ENCODE measurements at places on chromosomes 1 and 21.
A peak's percentile ranks its signal among the peaks of the same experiment; 100 is the strongest.

- no peak for DNase-seq
Measured at GRCh38 chr1:32220746-32221580, 1.2 kb downstream of the TMEM234 start.

DNA sequence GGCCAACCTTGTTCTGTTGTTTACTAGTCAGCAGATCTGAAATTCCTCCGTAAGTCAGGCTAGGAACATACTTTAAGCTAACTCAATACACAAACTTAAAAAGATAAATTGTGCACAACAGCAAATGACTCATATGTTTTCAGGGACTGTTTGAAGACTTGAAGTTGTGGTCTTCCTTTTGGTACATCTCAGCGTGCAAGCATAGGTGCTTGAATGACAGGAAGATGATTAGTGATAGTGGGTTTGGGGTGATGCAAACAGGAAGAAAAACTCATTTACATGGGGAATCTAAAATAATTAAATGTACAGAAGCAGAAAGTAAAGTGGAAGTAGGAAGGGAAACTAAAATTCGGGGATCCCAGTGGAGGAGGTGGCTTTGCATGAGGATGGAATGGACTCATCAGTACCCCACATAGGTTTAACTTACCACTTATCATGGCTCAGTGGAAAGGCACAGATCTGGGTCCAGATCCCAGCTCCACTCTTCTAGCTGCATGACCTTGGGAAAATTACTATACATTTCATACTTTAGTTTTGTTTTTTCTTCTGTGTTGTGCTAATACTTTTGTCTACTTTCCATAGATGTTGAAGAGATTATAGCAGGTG, 122.3 kb downstream of the XCL2 start:
- DNase-seq = no peak

DNA sequence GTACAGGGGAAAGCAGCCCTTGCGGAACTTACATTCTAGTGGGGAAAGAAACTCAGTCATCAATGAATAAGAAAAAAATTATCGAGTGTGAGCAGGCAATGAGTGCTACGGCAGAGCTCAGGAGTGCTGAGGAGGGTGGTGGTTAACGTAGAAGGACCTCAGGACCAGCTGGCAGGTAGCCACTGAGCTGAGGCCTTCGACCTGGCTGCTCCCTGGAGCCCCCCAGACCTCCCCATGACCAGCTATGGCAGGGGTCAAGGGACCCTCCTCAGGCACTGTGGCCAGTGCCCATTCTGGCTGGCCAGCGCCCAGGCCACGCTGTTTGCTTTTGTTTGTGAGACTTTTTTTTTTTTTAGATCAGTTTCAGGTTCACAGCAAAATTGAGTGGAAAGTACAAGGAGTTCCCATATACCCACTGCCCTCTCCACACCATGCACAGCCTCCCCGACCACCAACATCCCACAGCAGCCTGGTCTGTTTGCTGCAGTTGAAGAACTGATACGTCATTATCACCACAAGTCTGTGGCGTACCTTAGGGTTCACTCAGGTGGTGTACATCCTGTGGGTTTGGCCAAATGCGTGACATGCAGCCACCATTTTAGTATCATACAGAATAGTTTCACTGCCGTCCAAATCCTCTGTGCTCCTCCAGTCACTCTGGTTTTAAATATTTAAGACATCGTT, 11.8 kb upstream of the TTC22 start:
- no peak for DNase-seq

- no peak for DNase-seq
Measured at GRCh38 chr1:118890851-118891384, 97.2 kb downstream of the TBX15 start.

GRCh38 chr1:41394959-41395956, 34.0 kb downstream of the FOXO6 start:
- no peak for DNase-seq

GRCh38 chr1:244085891-244086290, 34.8 kb downstream of the ZBTB18 start:
- no peak for DNase-seq

- DNase-seq = no peak
Measured at GRCh38 chr1:110207831-110208230, 2.3 kb upstream of the KCNC4 start.

DNA sequence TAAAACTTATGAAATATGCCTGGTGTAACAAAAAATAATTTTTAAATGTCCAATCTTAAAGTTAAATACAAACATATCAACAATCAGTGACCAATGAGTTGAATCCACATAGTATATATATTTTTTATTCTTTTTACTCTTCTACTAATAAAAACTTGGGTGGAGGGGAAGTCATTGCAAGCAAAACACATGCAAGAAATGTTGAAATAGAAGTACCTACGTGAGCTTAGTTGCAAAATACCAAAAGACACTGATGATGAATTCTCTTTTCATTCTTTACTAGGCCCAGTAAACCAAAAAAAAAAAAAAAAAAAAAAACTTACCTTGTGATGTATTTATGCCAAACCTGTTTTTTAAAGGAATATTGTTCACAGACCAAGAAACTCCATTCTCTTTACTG, 26.4 kb upstream of the PLA2G4A start:
- DNase-seq = no peak

- no peak for DNase-seq
Measured at GRCh38 chr1:202081992-202082391, 40.7 kb upstream of the GPR37L1 start.

GRCh38 chr1:40825435-40825788, 36.8 kb downstream of the CITED4 start:
- DNase-seq = no peak

GRCh38 chr1:46248122-46248920, 758 bp downstream of the RAD54L start:
- DNase-seq = no peak

DNA sequence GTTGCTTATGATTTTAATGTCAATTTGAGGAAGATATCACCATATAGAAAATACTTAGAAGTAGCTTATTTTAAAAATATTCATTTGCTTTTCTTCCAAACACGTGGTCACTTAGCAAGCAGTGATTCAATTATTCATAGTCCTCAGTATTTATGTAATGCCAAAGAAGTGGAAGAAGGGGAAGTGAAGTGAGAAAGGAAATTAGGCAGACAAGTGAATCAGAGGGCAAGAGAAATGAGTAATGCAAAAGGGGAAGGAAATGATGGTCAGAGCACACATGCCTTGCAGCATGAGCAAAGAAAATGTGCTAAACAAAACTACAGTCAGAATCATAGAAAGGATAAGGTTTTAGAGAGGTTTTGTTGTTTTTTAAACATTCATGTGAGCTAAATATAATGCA, 31.8 kb downstream of the SDCCAG8 start:
- DNase-seq = peak; percentile 94

- no peak for DNase-seq
Measured at GRCh38 chr1:230421481-230421880, 4.7 kb downstream of the PGBD5 start.

- no peak for DNase-seq
Measured at GRCh38 chr21:41638201-41638790, 128.6 kb downstream of the RIPK4 start.

DNA sequence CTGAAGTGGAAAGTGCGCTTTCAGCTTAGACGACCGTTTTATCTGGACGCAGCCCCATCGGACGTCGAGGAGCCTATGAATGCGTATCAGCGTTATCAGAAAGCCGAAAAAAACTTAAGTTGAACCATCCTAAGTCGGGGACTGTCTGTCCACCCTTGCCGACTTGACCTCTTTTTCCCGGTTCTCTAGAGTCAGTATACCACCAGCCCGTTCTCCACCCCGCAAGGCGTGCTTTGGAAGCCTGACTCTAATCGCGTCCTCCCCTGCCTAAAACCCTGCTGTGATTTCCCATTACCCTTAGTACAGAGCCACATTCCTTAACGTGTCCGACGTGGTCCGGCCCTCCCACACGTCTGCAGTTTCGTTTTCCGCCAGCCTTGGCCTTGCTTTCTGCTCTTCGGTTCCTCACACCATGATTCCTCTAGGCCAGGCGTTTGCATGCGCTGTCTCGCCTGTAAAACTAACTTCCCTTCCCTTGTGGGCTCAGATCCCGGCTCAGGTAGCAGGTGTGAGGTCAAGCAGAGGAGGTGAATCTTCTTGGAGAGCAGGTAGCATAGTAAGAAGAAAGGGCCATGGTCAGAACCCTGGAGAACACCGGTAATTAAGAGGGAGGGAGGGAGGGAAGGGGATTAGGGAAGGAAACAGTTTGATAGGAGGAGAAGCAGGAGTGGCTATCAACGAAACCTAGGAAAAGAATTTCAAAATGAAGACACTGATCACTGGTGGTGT, 865 bp downstream of the ADPRS start:
- DNase-seq = peak; percentile 34

DNA sequence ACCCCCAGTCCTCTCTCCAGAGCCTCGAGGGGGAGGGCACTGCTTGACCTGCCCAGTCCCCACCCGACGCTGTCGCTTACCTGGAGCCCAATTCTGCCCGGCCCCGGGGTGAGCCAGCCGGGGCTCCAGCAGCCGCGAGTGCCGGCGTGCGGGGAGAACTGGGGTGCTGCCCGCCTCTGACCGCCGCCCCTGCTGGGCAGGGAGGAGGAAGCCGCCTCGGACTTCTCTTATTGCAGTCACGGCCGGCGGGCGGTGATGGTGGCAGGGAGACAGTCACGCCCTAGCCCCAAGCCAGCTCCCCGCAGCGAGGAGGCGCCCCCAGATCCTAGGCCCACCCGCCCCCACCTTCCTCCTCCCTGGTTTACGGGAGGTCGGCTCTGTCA, at the start of gene FGR:
Gene FGR, minus strand, starts transcription at position 201 of the 383 bp plus-strand sequence. CDS start 11,269 bp downstream, outside the sequence.
- DNase-seq = no peak

- DNase-seq = peak; percentile 23
Measured at GRCh38 chr1:43293896-43294760, 6.7 kb upstream of the TIE1 start.

GRCh38 chr1:48309564-48310082, 87.1 kb downstream of the SLC5A9 start:
- DNase-seq = no peak

Data from non-pigmented ciliary epithelial cell (primary cell).